DMS53 (cell line): ENCODE measurements at places on chromosomes 6 and 20.

DNA sequence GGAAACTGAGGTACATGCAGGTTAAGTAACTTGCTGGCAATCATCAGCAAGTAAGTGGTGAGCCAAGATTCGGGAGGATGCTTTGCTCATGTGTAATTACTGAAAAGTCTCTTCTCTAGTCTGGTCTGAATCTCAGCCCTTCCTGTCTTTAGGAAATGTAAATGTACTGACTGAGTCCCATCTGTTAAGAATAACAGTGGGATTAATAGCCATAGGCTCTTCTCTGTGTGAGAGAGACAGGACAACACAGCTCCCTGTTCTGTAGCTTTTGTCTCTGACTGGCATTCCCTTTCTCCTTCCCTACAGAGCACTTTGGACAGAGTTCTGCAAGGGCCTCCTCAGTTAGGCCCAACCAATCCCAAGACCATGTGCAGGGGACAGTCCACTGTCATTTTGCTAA is 131.3 kb upstream of the OGFRL1 start:
- no peak for DNase-seq

- DNase-seq: no peak
Observed at GRCh38 chr20:17895641-17896171, 72.9 kb downstream of the SNX5 start.

- DNase-seq: peak; percentile 69
Observed at GRCh38 chr6:44431118-44431725, 43.7 kb downstream of the CDC5L start.

- no peak for DNase-seq
Observed at GRCh38 chr20:59152559-59153354, 10.9 kb upstream of the ZNF831 start.

- no peak for DNase-seq
Observed at GRCh38 chr6:156952401-156952800, 175.2 kb downstream of the ARID1B start.

DNA sequence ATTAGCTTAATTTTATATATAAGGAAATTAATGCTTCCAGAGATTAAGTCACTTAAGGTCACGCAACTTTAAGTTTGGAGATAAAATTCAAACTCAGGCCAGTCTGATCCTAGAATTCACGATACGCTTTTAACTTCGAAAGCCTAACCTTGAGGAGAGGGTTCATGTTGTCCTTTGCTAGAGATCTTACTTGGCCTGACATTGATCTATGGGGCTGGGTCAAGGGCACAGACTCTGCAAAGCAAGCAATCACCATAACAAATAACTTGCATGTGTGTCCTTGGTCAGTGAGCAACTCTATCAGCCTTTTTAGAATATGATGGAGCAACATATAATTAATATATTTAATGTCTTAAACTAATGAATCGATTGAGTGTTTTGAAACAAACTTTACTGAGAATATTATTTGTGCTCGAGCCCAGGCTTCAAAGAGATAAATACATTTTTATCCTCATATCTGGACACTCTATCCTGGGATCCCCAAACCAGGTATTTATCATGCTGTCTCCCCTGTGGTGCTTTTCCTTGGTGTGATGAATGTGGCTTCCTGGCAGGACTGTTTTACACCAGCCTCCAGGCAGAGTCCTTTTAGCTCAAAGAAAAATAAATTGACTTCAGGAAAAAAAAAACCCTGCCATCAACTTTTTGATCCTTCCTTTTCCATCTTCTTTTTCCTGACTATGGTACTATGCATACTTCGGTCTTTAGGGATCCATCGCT is 29.1 kb downstream of the RPS12 start:
- DNase-seq: no peak

GRCh38 chr20:50720026-50720425 is 11.4 kb upstream of the PARD6B start:
- no peak for DNase-seq

DNA sequence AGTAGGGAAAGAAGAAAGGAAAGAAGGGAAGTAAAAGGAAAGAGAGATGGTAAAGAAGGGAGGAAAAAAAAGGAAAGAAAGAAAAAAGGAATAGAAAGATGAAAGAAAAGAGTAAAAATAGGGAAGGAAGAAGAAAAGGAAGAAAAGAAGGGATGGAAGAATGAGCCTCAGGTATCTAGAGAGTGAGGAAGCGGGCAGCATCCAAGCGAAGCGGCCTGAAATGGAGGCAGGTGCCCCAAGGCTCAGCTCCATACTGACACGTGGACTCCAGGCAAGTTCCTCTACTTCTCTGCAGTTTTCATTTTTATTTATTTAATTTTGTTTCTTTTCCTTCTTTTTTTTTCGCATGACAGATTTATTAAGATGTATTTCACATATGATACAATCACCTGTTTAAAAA is 373.1 kb downstream of the ESR1 start:
- no peak for DNase-seq

DNA sequence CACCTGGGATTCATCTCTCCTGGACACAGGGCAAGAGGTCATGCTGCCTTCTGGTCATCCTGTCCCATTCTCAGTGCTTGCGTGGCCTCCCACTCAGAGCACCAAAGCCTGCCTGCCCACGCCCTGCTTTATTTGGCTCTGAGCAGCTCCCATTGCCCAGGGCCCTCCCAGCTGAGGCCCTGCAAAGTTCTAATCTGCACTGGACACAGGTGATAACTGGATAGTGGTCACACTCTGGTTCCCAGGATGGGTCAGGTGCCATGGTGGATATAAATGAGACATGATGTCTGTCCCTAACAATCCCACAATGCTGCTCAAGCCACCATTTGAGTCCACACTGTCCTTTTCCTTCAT is 39.5 kb downstream of the CPXM1 start:
- no peak for DNase-seq

DNA sequence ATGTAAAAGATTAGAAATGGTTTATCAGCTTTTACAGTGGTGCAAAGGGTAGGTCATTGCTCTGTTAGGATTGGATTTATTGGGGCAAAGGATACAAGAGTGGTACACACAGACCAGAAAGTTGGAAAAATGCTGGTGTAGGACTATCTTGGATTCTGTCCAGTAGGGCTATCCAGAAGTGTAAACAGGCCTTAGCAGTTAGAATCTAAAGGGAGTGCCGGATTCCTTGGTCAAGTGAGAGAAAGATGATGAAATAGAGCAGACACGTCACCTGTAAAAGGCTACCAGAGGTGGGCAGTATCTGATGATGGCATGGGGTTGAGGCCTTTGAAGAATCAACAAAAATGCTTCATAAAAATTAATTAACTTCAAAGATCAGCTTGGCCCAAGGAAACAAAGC is 975.9 kb downstream of the KIF16B start:
- DNase-seq: no peak

- DNase-seq: no peak
Observed at GRCh38 chr6:37816599-37817375, 2.7 kb upstream of the ZFAND3 start.

- DNase-seq: peak; percentile 73
Observed at GRCh38 chr20:5864873-5865587, 85.3 kb downstream of the TRMT6 start.

DNA sequence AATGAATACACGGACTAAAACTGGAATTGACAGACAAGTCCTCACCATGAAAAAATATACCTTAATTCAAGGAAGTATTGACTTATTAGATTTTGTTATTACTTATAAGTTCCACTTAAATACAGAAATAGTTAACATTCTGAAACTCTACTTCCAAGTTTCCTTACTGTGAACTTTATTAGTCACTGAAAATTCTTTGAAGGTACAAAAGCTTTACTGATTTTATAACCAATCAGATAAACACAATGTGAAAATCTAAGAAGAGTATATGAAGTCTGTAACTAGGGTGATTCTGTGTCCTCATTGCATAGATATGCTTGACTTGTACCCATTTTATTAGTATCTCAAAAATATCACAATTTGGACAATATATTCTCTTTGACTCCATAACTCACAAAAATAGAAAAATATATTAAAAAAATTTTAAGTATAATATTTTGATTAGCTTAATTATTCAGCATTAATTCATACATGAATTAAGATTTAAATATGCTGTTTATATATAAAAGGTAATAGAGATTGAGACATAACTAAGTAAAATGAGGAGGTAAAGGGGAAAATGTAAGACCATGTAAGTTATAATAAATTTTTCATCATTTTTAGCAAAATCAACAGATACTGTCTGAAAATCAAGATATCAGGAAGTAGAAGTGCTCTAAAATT is 6.6 kb downstream of the NAPB start:
- no peak for DNase-seq

GRCh38 chr6:116402108-116402937 is 31.6 kb downstream of the DSE start:
- DNase-seq: no peak

DNA sequence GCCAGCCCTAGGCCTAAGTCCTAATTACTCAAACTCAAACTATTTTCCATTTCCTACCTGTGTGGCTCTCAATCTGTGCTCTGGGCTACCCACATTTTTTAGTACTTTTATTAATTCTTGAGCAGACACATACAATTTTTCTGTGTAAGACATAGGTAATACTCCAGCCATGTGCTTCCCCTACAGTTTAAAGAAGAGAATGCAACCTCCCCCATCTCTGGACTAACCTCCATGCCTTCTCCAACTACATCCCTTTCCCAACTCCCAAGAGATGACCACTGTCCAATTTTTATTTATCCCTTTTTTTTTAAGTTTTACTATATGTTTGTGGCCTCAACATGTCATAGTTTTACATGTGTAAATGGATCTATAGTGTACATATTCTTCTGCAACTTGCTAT is 5.8 kb downstream of the HMGN4 start:
- peak; percentile 50 for DNase-seq

DNA sequence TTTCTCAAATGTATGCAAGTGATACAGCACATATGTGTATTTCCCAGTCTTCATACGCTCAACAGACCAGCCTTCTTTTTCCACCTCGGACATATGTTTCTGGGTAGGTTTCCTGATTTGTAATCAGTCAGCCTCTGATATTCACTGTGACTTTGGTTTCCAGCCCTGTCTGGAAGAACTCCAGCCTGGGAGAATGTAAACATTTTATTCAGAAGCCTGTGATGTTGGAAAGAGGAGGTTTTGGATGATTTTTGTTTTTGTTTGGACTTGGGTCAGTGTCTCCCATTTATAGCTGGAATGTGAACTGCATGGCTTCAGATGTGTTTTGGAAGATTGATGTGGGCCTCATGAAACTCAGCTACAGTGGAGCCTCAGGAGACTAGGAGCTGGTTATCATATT is 172.2 kb upstream of the CENPW start:
- no peak for DNase-seq

DNA sequence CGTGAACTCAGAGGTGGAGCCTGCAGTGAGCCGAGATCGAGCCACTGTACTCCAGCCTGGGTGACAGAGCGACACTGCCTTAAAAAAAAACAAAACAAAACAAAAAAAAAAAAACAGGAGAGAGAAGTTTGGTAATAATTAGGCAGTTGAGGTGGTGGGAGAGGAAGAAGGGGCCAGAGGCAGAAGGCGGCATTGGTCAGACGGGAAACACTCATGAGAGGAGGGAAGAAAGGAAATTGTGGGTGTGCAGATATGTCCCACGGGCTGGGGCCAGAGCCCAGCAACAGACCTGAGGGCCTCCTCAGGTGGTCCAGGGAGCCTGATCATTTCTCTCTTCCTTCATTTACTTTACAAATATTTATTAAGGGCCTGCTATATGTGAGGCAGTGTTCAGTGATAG is 20.0 kb downstream of the SULF2 start:
- no peak for DNase-seq
